ENCODE measurements at places on chromosomes 1 and 21. TPM values are rescaled to one million over a fixed set of nuclear protein-coding genes. Genes with fewer than 3 reads are reported as not detected.

MIXL1 gene
- total RNA-seq: 2.3 TPM

DNA sequence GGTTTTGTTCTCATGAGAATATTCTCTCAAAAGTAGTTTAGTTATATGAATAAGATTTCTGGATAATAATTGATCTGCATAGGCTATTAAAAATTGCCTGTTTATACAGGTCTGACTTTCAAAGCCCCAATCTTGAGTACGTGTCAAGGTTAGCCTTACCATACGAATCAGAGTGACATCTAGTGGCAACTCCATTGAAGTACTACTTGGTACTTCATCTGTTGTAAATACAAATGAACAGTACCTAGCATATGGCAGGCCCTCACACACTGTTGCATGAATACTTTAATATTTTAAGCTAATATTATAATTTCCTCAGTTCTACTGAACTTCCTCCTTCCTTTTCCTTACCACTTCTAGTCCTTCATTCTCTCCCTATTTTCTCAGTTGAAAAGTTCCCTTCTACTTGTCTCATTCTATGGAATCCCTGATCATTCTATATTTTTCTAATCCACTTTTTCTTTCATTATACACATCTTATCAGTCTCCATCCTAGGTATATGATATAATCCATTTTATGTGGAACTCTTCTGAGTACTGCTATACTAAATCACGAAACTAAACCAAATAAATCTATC, 101.2 kb downstream of the AKT3 start:
- no peaks in the 10 kb centered on the region for H3K36me3 ChIP-seq
- no peak for DNase-seq
- no peak overlapping the region for H3K27ac ChIP-seq
- no peaks in the 10 kb centered on the region for H3K27me3 ChIP-seq
- no peaks in the 10 kb centered on the region for H3K4me1 ChIP-seq
- no peak overlapping the region for H3K4me3 ChIP-seq

- H3K36me3 ChIP-seq: no peaks in the 10 kb centered on the region
- DNase-seq: no peak
- H3K4me3 ChIP-seq: no peak overlapping the region
- H3K4me1 ChIP-seq: no peaks in the 10 kb centered on the region
- no peak overlapping the region for H3K27ac ChIP-seq
Measured at GRCh38 chr1:63411066-63411465, 43.6 kb downstream of the ALG6 start.

GRCh38 chr1:239805042-239805441, 286.6 kb upstream of the FMN2 start:
- no peak for DNase-seq
- H3K27me3 ChIP-seq: no peaks in the 10 kb centered on the region
- no peak overlapping the region for H3K4me3 ChIP-seq

SMCP gene
- total RNA-seq: not detected

GRCh38 chr1:222616525-222616924, 1.4 kb upstream of the MIA3 start:
- no peak overlapping the region for H3K27ac ChIP-seq
- peaks cover 6% of the 10 kb centered on the region for H3K27me3 ChIP-seq
- no peak for DNase-seq
- no peaks in the 10 kb centered on the region for H3K36me3 ChIP-seq
- H3K4me3 ChIP-seq: no peak overlapping the region

GRCh38 chr21:27532076-27532475, 565.2 kb upstream of the ADAMTS5 start:
- no peak for DNase-seq
- H3K4me1 ChIP-seq: no peaks in the 10 kb centered on the region
- H3K27me3 ChIP-seq: no peaks in the 10 kb centered on the region

PIGM gene
- 4.2 TPM for total RNA-seq

DNA sequence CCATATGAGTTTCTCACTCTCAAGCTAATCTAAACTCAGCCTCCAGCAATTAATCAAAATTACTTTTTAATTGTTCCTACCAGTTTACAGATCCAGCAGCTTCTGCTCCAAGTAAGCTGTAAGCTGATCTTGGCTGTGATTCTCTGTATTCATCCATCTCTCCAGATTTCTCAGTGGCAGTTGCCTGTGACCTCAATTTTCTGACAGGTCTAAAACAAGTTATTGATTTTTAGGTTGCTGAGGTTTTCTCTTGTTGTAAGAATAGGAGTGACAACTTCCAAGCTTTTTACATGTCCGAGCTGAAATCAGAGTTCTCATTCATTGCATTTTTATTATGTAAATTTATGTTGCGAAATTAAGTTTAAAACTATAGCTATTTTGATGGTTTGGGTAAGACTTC, 1044.4 kb downstream of the PLA2G4A start:
- H3K4me1 ChIP-seq: no peaks in the 10 kb centered on the region
- H3K27me3 ChIP-seq: no peaks in the 10 kb centered on the region
- no peak for DNase-seq
- no peak overlapping the region for H3K27ac ChIP-seq
- no peak overlapping the region for H3K4me3 ChIP-seq

- no peak overlapping the region for H3K4me3 ChIP-seq
- H3K36me3 ChIP-seq: no peaks in the 10 kb centered on the region
- H3K27ac ChIP-seq: peak overlapping the region; percentile 31
- no peak for DNase-seq
- H3K4me1 ChIP-seq: peaks cover 9% of the 10 kb centered on the region
Measured at GRCh38 chr1:60620087-60620486, 462.3 kb upstream of the NFIA start.

All from spleen (tissue), 13 donors.